Activated CD8-positive, alpha-beta memory T cell treated with anti-CD3 and anti-CD28 coated beads, Interleukin-2, amount 10 ng/mL, durations not matched to agents 7 days and 5 days (primary cell): ENCODE measurements at places on chromosomes 6 and 20.
A peak's percentile ranks its signal among the peaks of the same experiment; 100 is the strongest.

GRCh38 chr6:87540539-87540938 lies 49.2 kb downstream of the RARS2 start:
- no peak for DNase-seq
- no peak overlapping the region for H3K4me3 ChIP-seq
- H3K27me3 ChIP-seq = no peaks in the 10 kb centered on the region
- no peak overlapping the region for H3K27ac ChIP-seq

GRCh38 chr20:18172379-18172778 lies 34.7 kb downstream of the KAT14 start:
- peaks cover 37% of the 10 kb centered on the region for H3K36me3 ChIP-seq

GRCh38 chr6:126779331-126779730 lies 339.1 kb upstream of the RSPO3 start:
- no peaks in the 10 kb centered on the region for H3K36me3 ChIP-seq
- H3K27ac ChIP-seq = no peak overlapping the region
- no peak overlapping the region for H3K4me3 ChIP-seq
- no peaks in the 10 kb centered on the region for H3K27me3 ChIP-seq

- peaks cover 16% of the 10 kb centered on the region for H3K4me1 ChIP-seq
- H3K27me3 ChIP-seq = no peaks in the 10 kb centered on the region
- no peak for DNase-seq
Observed at GRCh38 chr6:110037726-110038295, 59.7 kb downstream of the GPR6 start.

DNA sequence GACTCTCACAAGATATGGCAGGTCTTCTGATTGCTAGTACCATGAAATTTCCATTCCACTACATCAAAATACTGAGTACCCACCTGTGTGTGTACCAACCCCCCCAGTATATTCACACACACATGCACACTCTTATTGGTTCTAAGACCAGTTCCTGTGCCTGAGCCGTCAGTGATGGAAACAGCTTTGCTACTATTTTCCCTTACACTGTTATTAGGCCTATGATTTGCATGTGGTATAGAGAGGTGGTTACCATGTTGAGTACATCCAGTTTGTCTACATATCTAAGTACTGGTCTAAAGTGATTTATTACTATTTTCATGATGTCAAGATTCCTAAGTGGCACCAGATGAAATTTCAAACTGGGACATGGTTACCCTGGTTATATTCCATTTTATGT lies 459.9 kb downstream of the BCKDHB start:
- H3K36me3 ChIP-seq = no peaks in the 10 kb centered on the region
- no peak overlapping the region for H3K4me3 ChIP-seq
- no peaks in the 10 kb centered on the region for H3K27me3 ChIP-seq
- DNase-seq = no peak
- H3K27ac ChIP-seq = no peak overlapping the region

GRCh38 chr20:23242104-23242503 lies 108.5 kb upstream of the NXT1 start:
- peaks cover 5% of the 10 kb centered on the region for H3K27me3 ChIP-seq
- H3K4me3 ChIP-seq = no peak overlapping the region
- DNase-seq = no peak
- no peaks in the 10 kb centered on the region for H3K4me1 ChIP-seq

DNA sequence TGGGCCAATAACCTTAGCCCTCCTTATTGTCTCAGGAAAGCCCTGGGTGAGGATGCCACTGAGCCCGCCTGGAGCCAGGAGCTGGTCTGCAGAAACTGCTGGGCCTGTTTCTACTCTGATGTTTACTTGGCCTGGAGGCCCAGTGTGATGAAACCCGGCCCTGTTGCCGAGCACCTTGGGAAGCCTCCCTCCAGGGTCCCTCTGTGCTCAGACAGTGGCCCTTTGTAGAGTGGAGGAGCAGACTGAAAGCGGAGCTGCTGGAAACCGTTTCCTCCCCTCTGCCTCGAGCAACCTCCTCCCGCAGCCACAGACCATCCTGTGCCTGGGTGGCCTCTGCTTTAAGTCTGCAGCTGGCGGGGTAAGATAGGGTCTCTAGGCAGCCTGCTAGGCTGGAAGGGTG lies 84.1 kb upstream of the EPB41L1 start:
- H3K36me3 ChIP-seq = no peaks in the 10 kb centered on the region
- no peak for DNase-seq
- H3K4me1 ChIP-seq = no peaks in the 10 kb centered on the region
- H3K27me3 ChIP-seq = peaks cover 26% of the 10 kb centered on the region
- H3K27ac ChIP-seq = no peak overlapping the region

- no peak for DNase-seq
- H3K27ac ChIP-seq = no peak overlapping the region
- H3K27me3 ChIP-seq = peaks cover 44% of the 10 kb centered on the region
- peak overlapping the region; percentile 67 for H3K4me3 ChIP-seq
- no peaks in the 10 kb centered on the region for H3K36me3 ChIP-seq
Observed at GRCh38 chr6:121437851-121438651, 2.6 kb downstream of the GJA1 start.

- DNase-seq = no peak
- H3K4me1 ChIP-seq = no peaks in the 10 kb centered on the region
- H3K27me3 ChIP-seq = peaks cover 27% of the 10 kb centered on the region
- H3K4me3 ChIP-seq = no peak overlapping the region
- H3K27ac ChIP-seq = no peak overlapping the region
- H3K36me3 ChIP-seq = no peaks in the 10 kb centered on the region
Observed at GRCh38 chr6:27977387-27977786, 20.3 kb downstream of the OR2B6 start.

DNA sequence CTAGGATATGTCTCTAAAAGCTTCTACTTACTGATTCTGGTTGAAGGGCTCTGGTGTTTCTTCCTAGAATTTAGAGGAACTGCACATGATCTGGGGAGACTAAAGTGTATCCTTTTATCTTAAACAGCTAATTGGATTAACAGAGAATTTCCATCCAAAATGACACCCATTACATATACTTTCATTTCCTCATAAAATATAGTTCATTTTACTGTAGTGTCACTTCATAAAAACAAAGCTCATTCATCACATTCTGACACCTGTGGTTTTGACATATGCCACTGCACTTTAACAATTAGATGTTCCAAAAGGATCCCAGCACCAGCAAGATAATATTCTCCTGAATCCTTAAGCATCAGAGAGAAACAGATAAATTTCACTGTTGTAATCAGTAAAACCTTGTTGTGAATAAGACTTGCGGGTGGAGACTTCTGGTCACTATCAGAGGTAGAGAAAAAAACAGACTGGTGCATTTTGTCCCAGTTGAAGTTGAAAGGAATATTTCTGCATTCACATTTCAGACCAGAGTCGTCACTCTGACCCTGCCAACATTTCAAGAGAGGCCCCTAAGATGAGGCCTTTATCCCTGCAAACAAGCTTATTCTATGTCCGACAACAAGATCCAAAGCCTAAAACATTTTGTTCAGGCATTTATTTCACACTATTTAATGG lies 175.3 kb upstream of the BMP5 start:
- no peak for DNase-seq
- H3K4me1 ChIP-seq = no peaks in the 10 kb centered on the region
- H3K36me3 ChIP-seq = no peaks in the 10 kb centered on the region
- H3K27me3 ChIP-seq = no peaks in the 10 kb centered on the region

DNA sequence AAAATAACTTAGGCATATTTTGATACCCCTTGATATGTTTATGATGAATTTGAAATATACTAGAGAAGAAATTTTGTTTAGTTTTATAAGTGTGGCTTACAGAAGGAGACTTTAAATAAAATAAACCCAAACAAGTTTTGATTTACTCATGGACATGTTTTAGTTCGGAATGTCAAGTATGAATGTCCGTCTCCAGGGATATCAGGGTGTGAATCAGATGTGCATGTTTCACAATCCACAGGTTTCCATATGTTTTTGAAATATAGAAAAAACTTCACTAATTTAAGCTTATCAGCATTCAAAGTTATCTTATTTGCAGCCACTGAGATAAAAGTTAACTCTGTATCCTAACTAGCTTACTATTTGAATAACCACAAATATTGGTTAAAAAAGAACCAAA lies 51.5 kb downstream of the PLCB1 start:
- no peak for DNase-seq
- no peaks in the 10 kb centered on the region for H3K27me3 ChIP-seq
- no peaks in the 10 kb centered on the region for H3K36me3 ChIP-seq
- no peaks in the 10 kb centered on the region for H3K4me1 ChIP-seq

DNA sequence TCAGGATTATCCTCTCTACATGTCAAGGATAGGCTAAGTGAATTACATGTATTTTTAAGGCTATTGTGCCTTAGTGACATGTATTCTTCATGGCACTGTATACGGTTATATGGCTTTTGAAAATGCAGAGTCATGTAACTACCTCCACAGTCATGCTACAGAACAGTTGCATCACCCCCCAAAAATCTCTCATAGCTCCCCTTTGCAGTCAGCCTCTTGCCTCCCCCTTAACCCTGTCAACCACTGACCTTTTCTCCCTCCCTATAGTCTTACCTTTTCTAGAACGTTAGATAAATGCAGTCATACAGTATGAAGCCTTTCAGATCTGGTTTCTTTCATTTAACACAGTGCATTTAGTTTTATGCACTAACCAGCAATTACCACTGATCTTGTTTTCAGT lies 10.3 kb upstream of the RNF24 start:
- H3K4me1 ChIP-seq = no peaks in the 10 kb centered on the region
- no peak for DNase-seq
- H3K27ac ChIP-seq = no peak overlapping the region
- no peaks in the 10 kb centered on the region for H3K36me3 ChIP-seq
- H3K27me3 ChIP-seq = peaks cover 49% of the 10 kb centered on the region

DNA sequence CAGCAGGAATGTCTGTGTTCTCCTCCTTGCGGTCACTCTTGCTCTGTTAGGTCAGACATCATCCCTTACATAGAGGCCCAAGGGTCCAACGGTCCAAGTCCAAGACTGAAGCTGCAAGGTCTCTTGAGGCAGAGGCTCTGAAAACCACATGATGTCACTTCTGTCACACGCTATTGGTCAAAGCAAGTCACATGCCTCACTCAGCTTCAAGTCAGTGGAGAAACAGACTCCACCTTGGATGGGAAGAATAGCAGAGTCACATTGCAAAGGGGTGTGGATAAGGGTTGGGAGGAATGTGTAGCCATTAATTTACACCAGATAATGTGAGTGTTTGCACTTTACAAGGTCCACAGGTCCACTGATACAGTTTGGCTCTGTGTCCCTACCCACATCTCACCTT lies 17.5 kb downstream of the SLC52A3 start:
- DNase-seq = no peak
- H3K36me3 ChIP-seq = no peaks in the 10 kb centered on the region
- H3K4me3 ChIP-seq = no peak overlapping the region
- H3K27me3 ChIP-seq = no peaks in the 10 kb centered on the region
- H3K4me1 ChIP-seq = peaks cover 3% of the 10 kb centered on the region

- DNase-seq = peak; percentile 33
- no peak overlapping the region for H3K4me3 ChIP-seq
- peaks cover 21% of the 10 kb centered on the region for H3K4me1 ChIP-seq
Observed at GRCh38 chr6:41353333-41353732, 17.9 kb downstream of the NCR2 start.

- no peak overlapping the region for H3K4me3 ChIP-seq
- peaks cover 27% of the 10 kb centered on the region for H3K27me3 ChIP-seq
- no peak for DNase-seq
- peaks cover 9% of the 10 kb centered on the region for H3K4me1 ChIP-seq
- H3K36me3 ChIP-seq = no peaks in the 10 kb centered on the region
Observed at GRCh38 chr6:24543683-24544082, 48.9 kb downstream of the ALDH5A1 start.

- H3K27ac ChIP-seq = no peak overlapping the region
- no peak for DNase-seq
- peaks cover 21% of the 10 kb centered on the region for H3K36me3 ChIP-seq
- no peak overlapping the region for H3K4me3 ChIP-seq
Observed at GRCh38 chr6:100726666-100727065, 154.5 kb downstream of the ASCC3 start.

GRCh38 chr6:5866547-5867051 lies 140.1 kb downstream of the NRN1 start:
- DNase-seq = no peak
- peaks cover 40% of the 10 kb centered on the region for H3K4me1 ChIP-seq
- H3K4me3 ChIP-seq = peak overlapping the region; percentile 75
- H3K36me3 ChIP-seq = peaks cover 15% of the 10 kb centered on the region
- peak overlapping the region; percentile 90 for H3K27ac ChIP-seq

DNA sequence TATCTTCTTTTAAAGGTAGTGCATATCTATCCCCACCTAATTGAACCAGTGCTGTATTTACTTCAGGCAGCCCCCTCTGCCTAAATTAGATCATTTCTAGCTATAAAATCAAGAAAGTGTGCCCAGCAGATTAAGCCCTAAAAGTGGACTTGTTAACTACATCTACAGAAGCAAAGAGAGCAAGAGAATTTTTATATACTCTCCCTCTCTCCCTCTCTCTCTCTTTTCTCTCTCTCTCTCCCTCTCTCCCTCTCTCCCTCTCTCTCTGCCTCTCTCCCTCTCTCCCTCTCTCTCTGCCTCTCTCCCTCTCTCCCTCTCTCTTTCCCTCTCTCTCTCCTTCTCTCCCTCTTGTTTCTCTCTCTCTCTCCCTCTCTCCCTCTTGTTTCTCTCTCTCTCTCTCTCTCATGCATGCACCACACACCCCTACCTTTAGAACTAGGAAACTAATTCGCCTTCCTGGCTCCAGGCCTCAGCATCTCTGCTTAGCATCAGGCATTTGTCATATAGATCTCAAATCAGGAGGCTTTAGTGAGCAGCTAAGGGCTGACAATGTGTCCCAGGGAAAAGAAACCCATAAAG lies 71.4 kb downstream of the FOXA2 start:
- no peak overlapping the region for H3K27ac ChIP-seq
- H3K36me3 ChIP-seq = no peaks in the 10 kb centered on the region
- no peaks in the 10 kb centered on the region for H3K27me3 ChIP-seq
- DNase-seq = no peak
- no peaks in the 10 kb centered on the region for H3K4me1 ChIP-seq

- H3K27me3 ChIP-seq = peaks cover 63% of the 10 kb centered on the region
- H3K36me3 ChIP-seq = no peaks in the 10 kb centered on the region
- no peak for DNase-seq
- H3K27ac ChIP-seq = no peak within 1 kb of the TSS
- H3K4me3 ChIP-seq = no peak within 1 kb of the TSS
- no peaks in the 10 kb centered on the region for H3K4me1 ChIP-seq
Observed at GRCh38 chr6:6319952-6320811, at the start of gene F13A1. Gene F13A1 (minus strand): TSS chr6:6320662. CDS start chr6:6318664, 1,998 bp downstream.

DNA sequence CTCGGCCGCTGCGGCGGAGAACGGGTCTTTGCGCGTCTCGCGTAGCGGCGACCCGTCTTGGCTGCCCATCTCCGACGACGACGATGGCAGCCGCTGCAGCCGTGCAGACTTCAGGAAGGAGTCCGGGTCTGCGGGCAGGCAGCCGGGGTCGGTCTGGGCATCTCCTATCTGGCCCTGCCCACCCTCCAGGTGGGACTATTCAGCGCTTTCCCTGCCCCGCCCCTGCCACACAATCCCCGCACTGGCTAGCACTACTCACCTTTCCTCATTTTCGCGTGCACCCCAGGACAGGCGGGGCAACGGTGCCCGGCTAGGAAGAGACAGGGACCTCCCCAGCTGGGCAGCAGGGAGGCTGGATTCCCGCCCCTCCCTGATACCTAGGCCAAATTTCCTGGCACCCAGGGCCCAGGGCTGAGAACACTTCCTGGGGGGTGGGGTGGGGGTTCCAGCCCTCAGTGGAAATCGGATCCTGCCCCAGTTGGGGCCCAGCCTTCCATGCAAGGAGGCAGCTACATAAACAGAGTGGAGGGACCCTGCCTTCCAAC lies 9.2 kb downstream of the GGT7 start:
- no peaks in the 10 kb centered on the region for H3K27me3 ChIP-seq
- H3K27ac ChIP-seq = no peak overlapping the region
- DNase-seq = peak; percentile 32
